AG04449 (cell line): ENCODE measurements at places on chromosomes 16 and 17.

DNA sequence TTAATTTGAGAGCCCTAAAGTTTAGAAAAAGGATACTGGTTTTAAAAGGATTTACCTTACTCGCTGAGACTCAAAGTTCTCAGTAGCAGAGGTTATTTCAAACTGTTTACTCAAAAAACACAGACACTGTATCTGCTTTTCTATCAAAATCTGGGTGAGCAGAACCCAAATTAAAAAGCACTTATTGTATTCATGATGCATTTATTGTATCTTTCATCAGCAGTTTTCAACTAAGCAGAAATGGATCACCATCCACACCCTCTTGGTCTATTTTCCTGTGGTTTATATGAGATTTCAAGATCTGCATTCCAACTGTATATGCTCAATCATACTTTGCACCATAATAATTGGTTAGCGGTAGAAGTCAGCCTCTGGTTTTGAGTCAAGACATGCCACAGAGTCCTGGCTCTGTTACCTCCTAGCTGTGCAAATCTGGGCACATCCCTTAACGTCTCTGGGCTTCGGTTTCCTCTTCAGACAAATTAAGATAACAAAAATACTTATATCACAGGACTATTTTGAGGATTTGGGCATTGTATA is 109.5 kb downstream of the ASIC2 start:
- DNase-seq, result no peak

DNA sequence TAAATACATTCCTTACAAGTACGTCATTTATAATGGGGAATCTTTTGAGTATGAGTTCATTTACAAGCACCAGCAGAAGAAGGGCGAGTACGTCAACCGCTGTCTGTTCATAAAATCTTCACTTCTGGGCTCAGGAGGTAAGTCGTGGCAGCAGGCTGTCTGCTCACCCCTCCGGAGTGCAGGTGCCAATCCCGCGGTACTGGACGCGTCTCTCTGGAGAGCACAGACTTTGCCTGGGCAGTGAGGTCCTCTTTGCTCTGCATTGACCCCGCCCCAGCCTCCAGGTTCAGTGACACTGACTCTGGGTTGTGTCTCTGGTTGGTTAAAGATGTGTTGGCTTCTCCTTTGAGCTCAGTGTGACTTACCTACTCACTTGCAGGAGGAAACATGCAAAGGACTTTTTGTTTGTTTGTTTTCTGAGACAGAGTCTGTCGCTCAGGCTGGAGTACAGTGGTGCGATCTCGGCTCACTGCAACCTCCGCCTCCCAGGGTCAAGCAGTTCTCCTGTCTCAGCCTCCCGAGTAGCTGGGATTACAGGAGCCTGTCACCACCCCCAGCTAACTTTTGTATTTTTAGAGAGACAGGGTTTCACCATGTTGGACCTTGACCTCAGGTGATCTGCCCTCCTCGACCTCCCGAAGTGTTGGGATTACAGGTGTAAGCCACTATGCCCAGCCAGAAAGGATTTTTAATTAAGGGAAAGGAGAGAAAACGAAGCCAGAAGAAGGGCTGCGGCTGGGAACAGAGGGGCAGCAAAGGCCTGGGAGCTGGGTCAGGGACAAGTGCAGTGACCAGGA is 31.2 kb downstream of the RNF213 start:
- no peak for DNase-seq

- peak; percentile 33 for DNase-seq
Measured at GRCh38 chr17:17792551-17793377, 44.0 kb downstream of the SREBF1 start.

DNA sequence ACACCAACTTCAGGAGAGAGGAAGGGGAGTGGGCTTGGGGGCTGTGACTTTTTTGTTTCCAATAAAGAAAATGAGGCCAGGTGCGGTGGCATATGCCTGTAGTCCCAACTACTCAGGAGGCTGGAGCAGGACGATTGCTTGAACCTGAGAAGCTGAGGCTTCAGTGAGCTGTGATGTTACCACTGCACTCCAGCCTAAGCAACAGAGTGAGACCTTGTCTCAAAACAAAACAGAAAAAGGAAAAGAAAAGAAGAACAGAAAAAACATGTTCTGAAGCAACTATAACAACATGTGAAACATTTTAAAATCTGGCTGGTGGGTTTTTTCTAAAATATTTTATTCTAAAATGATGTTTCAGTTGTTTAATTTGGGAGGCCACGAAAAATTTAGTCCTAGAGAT is 554.0 kb upstream of the ZFHX3 start:
- no peak for DNase-seq

- DNase-seq, result no peak
Measured at GRCh38 chr17:42111871-42112551, 503 bp downstream of the DHX58 start.

DNA sequence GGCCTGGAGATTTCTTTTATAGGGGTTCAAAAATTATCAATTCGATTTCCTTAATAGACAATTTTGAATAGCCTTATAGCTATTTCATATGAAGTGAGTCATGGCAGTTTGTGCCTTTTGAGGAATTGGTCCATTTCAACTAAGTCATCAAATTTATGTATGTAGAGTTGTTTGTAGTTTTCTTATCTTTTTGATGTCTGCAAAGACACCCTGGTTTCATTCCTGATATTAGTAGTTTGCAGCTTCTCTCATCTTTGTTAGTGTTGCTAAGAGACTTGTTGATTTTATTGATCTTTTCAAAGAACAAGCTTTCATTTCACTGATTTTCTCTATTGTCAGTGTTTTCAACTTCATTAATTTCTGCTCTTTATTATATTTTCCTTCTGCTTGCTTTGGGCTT is 44.2 kb downstream of the N4BP1 start:
- no peak for DNase-seq

DNA sequence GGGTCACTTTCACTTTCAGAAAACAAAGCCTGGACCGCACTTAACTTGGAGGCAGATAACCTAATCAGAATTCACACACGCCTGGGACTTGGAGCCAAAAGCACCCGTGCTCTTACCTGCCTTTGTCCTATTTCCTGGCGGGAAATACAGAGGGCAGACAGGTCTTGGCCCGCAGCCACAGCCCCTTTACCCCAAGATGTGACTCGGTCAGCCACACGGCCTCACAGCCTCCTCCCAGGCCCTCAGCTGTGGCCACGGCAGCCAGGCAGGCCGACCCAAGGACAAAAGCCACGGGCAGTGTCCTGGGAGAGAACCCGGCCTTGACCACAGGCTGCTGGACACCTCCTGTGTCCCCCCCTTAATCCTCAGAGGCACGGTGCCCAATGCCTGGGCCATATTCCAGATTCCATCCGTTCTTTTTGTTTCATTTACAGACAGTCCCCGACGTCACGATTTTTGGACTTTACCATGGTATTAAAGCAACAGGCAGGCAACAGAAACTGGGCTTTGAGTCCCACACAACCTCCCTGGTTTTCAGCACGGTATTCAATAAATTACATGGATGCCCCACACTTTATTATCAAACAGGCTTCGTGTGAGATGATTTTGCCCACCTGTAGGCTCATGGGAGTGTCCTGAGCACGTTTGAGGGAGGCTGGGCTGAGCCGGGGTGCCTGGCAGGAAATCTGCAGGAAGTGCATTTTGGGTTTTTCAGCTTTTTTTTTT is 30.1 kb upstream of the GAA start:
- no peak for DNase-seq
